ENCODE measurements at places on chromosomes 16 and 17.
A peak's percentile ranks its signal among the peaks of the same experiment; 100 is the strongest.

- no peak for DNase-seq
These were observed 5.8 kb downstream of the GPRC5C start for GRCh38 chr17:74437702-74438101.

DNA sequence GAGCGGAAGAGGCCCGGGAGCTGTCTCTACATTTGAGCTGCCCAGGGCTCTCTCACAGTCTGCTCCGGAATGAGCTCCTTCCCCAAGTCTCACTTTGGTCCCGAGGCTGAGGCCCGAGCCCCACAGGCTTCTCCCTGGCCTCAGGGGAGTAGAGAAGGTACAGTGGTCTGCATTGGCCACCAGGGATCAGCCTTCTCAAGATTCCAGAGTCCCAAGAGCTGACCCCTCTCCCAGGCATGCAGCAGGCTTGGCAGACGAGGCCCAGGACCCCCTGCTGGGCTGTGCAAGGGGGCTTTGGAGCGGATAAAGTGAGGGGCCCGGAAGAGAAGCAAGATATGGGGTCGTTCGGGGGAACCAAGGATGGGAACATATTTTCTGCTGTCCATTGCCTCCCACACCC, 3.1 kb downstream of the PRSS27 start:
- no peak for DNase-seq

- DNase-seq = no peak
These were observed 35.2 kb upstream of the CAPN15 start for GRCh38 chr16:492211-492875.

- no peak for DNase-seq
These were observed 4.4 kb upstream of the SCPEP1 start for GRCh38 chr17:56973520-56973919.

DNA sequence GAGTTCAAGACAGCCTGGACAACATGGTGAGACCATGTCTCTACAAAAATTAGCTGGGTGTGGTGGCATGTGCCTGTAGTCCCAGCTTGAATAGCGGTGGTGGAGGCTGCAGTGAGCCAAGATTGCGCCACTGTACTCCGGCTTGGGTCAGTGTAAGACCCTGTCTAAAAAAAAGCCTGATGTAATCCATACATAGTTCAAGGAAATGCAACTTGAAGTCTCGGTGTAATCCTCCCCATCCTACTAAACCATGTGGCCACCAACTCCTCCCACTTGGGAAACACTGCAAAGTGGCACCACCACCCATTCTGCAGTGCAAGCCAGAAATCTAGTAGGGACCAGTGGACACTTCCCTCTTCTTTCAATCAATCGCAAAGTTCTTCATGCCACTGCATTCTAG, 5.4 kb upstream of the KPNB1 start:
- DNase-seq = no peak

- peak; percentile 75 for DNase-seq
These were observed 15.5 kb downstream of the NEUROD2 start for GRCh38 chr17:39591958-39592954.

DNA sequence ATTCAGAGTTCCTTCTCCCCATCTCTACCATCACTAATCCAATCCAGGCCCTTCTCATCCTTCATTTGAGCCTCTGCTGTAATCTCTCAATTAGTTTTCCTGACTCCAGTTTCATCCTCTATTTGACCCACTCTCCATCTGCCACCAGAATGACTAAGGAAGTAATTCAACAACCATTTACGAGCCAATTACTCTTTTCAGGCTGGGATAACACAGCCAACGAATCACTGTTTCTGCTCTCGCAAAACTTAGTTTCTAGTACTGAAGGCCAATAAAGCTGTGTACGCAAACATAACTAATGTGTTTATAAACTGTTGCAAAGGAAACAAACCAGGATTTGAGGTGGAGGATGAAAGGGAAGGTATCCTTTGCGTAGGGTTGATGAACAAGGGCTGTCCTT, 53.7 kb downstream of the MAP2K6 start:
- no peak for DNase-seq

- peak; percentile 42 for DNase-seq
These were observed 100.5 kb downstream of the XYLT1 start for GRCh38 chr16:17370223-17370707.

- peak; percentile 38 for DNase-seq
These were observed 675.3 kb downstream of the MAF start for GRCh38 chr16:78925083-78925767.

DNA sequence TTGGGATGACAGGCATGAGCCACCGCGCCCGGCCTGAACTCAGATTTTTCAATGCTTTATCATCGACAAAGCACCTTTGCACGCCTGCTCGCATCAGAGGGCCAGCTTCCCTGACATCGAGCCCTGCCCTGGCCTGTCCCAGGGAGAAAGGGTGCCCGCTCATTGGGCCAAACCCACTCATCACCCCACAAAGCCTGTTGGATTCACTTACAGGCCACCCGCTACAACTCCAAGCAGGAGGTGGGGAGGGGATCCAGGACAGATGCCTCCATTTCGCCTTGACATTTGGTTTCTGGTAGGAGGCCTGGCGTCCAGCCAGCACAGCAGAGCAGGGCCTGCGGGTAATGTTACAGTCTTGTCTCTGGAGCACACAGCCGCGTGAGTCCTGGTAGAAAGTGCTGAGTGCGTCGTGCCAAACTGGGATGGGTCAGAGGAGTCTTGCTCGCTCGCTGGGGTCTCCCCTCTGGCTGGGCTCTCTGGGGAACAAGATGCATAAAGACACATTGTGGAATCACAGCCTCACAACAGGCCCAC, 19.8 kb downstream of the SMTNL2 start:
- DNase-seq = peak; percentile 80

DNA sequence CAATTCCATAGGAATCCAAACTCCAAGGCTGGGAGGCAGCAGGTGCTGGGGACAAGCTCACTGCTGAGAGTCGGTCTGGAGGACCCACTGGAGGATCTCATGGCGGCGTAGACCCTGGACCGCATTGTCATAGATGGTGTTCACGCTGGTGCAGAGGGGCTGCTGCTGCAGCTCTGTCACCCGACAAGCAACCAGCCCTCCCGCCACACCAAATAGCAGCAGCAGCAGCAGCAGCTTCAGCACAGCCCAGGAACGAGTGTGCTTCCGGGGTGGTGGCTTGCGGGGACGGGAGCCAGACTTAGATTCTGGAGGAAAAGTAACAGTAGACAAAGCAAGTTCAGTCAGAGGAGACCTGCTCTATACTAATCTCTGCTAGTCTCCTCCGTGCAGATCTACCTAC, 9.9 kb downstream of the EME1 start:
- no peak for DNase-seq

GRCh38 chr16:24509536-24509935, 29.8 kb upstream of the RBBP6 start:
- DNase-seq = no peak

DNA sequence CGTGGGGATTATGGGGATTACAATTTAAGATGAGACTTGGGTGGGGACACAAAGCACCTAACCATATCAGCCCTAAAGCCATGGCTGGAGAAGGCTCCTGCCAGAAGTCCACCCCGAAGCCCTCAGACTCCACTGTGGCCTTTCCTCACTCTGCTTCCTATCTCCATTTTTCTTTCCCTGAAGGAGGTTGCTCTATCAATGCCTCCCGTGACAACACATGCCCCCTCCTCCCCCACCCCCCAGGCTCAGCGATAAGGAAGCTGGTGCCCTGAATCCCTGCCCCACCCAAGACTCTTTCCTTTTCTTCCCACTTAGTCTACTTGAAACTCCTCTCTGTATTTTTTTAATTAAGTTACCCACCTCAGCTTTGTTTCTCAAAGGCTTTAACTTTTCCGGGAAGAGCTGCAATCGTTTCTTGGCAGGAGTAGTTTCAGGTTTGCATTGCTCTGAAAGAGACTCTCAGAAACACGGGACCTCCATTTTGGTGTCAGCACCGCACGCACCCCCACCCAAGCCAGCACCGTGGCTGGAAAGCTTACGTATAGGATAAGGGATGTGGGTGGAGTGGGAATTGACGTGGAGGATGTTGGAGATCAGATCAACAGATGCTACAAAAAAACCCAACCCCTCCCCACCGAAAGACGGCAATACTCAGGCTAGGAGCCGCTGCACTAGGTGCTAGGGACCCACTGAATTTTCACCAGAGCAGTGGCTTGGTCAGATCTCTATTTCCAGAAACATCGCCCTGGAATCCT, 15.2 kb upstream of the CA4 start:
- DNase-seq = peak; percentile 40

DNA sequence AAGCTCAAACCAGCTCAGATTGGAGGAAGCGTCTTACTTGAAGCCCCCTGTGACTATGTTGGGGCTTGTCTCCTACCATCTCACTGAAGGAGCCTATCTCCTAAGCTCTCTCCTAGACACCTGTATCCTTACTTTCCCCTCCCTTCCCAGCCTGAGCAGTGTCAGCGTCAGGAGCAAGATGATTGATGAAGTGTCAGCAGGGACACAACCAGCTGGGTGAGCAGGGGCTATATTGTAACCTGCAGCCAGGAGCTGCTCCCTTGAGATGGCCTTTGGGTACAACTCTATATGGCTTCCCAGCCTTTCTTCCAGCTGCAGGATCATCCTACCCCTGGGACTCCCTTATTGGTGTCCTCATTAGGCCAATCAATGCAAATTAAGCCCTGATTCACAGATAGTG, 83.2 kb upstream of the HSBP1 start:
- DNase-seq = no peak

- DNase-seq = no peak
These were observed 28.5 kb downstream of the IQCK start for GRCh38 chr16:19746561-19746960.

DNA sequence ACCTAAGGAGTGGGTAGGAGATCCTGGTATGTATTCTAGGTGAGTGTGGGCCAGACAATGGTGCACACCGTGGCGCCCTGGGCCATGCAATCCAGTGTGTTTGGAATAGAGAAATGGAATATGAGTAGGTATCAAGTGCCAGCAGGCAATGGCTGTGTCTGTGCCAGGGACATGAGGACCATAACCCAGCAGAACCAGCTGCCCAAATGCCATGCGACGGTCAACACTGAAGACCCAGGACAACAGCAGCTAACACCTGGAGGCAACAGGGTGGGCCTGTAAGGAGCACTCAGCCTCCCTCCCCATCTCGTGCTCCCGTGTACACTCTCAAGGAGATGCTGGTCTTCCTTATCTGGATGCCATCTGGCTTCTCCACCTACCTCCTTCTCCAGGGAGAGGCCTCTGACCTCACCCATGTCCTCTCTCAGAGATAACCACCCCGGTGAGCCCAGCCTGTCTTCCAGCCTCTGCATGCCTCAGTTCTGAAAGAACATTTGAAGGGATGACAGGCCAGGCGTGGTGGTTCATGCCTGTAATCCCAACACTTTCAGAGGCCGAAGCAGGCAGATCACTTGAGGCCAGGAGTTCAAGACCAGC, 750 bp upstream of the GSDMB start:
- no peak for DNase-seq

DNA sequence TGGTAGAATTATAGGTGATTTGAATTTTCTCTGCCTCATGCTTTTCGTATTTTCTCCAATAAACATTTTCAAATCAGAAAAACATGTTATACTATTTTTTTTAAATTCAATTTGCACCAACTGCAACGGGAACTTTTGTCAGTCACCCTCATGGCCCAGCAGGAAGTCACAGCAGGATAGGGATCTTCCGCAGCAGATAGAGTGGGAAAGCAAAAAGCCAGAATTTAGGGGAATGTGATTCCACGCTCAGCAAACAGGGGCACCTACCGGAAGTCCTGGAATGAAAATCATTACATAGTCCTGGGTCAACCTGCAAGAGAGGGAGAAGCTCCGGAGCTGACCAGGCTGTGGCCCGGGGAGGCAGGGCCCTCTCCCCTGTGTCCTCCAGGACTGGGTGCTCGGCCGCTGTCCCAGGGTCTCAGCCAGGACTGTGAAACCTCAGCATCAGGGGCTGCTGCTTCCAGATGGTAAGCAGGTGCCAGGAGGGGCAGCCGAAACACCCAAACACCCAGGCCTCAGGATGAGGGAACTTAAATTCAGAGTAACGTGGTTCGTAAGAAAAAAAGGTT, 3.9 kb downstream of the SLC47A2 start:
- DNase-seq = no peak

- DNase-seq = no peak
These were observed 44.7 kb downstream of the METRNL start for GRCh38 chr17:83123896-83124801.

DNA sequence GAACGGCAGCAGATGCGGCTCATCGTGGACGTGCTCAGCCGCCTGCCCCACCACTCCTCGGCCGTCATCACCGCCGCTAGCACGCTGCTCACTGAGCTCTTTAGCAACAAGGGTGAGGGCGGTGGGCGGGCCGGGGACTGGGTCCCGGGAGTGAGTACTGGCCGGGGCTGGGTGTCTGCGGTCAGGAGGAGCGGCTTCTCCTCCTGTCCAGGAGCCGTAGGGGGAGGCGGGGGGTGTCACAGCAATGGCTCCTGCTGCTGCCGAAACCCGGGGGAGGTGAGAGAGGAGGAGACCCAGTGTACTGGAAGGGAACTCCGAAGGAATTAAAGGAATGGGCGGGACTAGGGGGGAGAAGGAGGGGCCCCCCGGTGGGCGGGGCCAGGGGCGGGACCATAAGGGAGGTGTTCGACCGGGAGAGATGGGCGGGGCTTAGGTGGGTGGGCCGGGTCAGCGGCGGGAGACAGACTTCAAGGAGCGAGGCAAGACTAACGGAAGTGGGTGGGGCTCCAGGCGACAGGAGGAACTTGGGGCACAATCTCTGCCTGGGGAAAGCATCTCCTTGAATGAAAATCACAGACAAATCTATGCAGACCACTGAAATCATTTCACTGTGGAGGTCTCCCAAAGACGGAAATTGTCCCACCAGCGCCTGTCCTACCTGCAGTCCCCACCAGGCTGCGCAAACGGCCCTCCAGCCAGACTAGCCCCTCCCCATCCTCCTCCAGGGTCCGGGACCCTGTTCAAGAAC, 2.4 kb downstream of the NAGS start:
- DNase-seq = peak; percentile 91

GRCh38 chr17:2394775-2395201, 6.1 kb downstream of the MNT start:
- no peak for DNase-seq

DNA sequence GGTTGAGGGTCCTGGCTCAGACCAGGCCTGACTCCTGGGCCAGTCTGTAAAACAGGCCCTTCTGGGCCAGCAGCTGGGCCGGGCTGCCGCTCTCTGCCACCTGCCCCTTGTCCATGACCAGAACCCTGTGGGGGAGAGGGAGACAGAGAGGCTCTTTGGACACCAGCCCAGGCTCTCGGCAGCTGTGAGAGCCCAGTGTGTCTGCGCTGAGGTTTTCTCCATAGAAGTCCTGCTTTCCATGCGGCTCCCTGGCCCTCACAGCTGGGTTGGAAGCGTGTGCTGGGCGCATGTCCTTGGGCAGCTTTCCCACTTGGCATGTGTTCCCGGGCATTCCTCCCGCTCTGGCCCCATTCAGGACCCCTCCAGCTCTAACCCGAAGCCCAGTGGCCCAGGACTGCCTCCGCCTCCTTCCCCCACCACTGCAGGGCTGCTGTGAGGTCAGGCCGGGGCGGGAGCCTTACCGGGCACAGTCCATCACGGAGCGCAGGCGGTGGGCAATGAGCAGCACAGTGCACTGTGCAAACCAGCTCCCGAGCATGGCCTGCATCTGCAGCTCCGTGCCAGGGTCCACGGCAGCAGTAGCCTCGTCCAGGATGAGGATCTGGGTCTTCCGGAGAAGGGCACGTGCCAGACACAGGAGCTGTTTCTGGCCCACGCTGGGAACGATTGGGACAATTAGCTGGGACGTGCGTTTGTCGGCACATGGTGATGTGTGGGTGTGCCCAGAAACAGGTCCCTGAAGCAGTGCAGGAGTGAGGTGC, 73.0 kb downstream of the ABCC6 start:
- DNase-seq = peak; percentile 75

Measured in muscle of back (tissue), 13 donors.